Right lobe of liver (tissue), 6 donors: ENCODE measurements at places on chromosomes 2 and 18. TPM values are rescaled to one million over a fixed set of nuclear protein-coding genes. Genes with fewer than 3 reads are reported as not detected.

- peak; percentile 96 for DNase-seq
Measured at GRCh38 chr2:229921892-229922448, at the start of gene TRIP12. TSS of gene TRIP12 (minus strand) at chr2:229922009. CDS start at chr2:229880079, 41,930 bp downstream.

DNA sequence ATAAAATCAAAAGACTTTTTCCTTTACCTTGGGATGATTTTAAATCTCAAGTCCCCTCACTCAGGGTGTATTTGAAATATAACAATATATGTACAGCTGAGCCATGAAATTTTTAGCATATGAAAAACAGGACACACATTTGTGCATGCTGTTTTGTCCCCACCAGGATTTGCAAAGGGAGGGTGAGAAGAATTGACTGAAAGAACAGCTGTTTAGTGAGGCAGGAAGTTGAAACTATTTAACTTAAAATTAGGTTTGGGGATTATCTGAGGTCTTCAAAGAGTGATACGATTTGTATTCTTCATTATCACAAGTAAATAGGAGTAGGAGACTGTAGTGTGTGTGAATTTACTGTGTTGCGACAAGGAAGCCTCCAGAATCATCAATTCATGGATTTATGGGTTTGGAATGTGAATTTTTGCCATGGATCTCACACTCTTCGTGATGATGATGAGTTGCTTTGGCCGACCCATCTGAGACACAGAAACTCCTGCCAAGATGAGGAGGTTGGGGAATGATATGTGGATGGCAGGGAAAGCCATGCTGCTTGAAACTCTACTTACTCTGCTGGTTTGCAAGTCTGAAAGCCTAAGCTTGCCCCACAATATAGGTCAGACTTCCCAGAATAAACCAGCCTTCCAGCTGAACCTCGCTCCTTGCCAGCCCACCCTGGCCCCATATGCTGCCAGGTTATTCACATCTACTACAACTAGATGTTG, 31.0 kb upstream of the SPATS2L start:
- no peak for DNase-seq

GRCh38 chr18:25650201-25650941, 298.4 kb upstream of the ZNF521 start:
- DNase-seq: no peak

IL36B gene
- total RNA-seq: not detected

DNA sequence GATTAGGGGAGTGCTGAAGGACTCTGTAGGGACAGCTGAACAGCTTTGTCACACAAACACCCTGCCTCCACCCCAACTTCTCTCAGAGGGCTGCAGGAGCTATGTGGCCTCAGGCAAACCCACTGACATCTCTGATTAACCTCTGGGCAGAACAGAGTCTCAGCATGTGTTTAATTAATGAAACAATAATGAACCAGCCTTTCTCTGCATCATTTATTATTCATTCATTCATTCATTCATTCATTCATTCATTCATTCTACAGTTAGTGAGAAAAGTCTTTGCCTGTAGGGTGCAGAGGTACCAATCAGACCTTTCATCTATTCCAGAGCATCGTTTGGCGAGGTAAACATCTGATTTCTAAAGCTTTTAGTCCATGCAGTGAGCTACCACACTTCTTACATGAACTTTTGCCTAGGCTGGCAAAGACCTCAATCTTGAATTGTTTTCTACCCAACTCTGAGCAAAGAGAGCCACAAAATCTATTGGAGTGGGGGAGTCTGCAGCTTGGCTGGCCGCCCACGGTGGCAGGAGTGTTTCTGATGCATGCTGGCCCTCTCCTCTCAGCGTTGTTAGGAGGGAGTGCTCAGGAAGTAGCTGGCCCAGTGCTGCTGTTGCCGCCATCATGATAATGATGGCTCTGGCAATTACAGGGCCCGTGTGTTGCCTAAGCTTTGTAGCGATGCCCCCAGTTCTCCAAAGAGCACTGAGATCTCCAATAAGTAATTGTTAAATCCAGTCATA, 198.9 kb downstream of the SMAD7 start:
- no peak for DNase-seq
